SK-N-DZ (cell line): ENCODE measurements at places on chromosomes 6 and 20.

DNA sequence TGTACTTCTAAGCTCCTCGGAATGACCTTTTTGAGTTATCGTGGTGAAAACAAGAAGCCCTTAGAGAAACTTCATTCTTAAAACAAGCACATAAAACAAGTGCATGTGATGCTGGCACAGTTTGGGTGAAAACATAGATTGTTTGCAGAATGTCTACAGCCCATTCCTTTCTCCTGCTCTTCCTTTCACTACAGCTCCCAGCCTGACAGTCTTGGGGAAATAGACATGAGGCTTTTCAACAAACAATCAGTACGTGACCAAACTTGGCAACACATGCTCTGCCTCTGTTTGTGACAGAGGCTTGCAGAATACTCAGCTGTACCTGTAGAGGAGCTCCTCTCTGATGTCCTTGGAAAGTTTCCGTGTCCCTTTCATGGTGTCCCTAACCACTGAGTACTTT lies 321.6 kb downstream of the ZFAND3 start:
- DNase-seq: no peak

- DNase-seq: no peak
Observed at GRCh38 chr6:96099069-96099468, 83.3 kb downstream of the FUT9 start.

DNA sequence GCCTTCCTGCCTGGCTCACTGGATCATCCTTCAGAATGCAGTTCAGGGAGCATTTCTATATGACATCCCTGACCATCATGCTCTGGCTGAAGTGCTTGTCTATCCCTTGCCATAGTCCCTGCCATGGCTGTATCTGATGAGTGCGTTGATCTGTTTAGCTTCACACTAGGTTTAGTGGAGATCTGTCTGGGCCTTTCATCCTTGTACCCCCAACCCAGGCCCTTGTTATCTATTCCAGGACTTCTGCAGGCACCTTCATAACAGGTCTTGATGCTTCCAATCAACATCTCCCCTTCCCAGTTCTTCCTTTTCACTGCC lies 102.4 kb downstream of the QRSL1 start:
- no peak for DNase-seq

DNA sequence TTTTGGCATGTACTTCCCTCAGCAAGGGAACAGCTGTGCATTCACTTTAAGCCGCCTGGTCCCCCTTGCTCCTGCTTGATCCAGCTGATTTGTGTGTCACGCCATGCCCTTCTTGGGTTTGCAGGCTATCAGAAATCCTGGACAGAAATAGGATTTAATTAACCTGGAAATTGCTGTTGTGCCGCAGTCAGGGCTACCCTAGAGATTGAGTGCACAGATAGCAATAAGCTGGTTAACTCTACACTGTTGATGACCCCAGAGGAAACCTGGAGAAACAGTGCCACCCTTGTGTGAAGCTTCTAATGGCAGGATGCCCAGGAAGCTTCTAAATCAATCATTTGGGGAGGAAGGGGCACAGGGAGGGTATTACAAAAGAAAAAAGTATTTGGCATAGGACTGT lies 199.0 kb downstream of the JARID2 start:
- DNase-seq: peak; percentile 97

GRCh38 chr6:157879034-157879872 lies 56.2 kb downstream of the SNX9 start:
- no peak for DNase-seq

GRCh38 chr6:20686142-20686541 lies 151.9 kb downstream of the CDKAL1 start:
- peak; percentile 19 for DNase-seq

GRCh38 chr20:3532089-3532615 lies 61.3 kb downstream of the ATRN start:
- no peak for DNase-seq

DNA sequence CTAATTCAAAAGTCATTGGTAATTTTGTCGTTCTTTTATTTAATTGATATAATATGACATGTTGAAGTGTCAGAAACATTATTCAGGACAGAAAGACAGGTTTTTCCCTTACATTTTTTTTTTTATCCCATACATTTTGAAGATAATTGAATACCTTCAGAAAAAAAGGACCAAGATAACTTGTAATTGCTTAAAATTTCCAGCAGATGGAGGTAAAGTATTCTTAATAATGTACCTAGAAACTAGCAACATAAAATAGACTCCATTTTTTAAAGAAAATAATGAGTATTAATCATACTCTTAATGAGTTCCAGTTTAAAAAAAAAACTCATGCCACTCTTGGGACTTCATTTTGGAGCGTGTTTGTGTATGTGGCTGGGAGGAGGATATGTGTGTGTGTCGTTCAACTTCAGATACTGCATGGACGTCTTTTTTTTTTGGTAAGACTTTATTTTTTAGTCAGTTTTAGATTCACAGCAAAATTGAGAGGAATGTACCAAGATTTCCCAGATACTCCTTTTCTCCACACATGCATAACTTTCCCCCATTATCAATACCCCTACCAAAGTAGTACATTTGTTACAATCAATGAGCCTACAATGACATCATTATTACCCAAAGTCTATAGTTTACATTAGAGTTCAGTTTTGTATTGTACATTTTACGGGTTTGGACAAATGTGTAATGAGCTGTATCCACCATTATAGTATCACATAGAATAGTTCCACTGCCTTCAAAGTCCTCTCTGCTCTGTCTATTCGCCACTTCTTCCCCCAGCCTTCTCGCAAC lies 79.4 kb downstream of the ROS1 start:
- DNase-seq: peak; percentile 18

DNA sequence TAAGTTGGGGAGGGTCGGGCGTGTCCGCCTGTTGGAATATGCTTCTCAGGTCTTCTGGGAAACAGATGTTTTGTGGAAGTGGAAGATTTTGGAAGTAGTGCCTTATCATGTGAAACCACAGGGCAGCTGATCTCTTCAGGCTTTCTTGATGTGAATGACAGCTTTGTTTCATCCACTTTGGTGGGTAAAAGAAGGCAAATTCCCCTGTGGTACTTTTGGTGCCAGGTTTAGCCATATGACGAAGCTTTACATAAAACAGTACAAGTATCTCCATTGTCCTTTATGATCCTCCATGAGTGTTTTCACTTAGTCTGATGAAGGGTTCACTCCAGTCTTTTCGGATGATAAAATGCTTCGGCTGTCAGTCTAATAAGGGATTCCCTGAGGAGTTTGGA lies 4.6 kb downstream of the IRF4 start:
- DNase-seq: no peak

- no peak for DNase-seq
Observed at GRCh38 chr6:158514176-158514575, 45.7 kb upstream of the TMEM181 start.
